Muscle of leg (tissue), 16 donors: ENCODE measurements at places on chromosomes 2 and 18. TPM values are rescaled to one million over a fixed set of nuclear protein-coding genes. Genes with fewer than 3 reads are reported as not detected.

The LYPD6B gene
- total RNA-seq: not detected

The GRB14 gene
- 2.9 TPM for total RNA-seq

The RGPD5 gene
- total RNA-seq: 23.1 TPM

GRCh38 chr2:156702541-156702940 lies 266.4 kb downstream of the GPD2 start:
- H3K4me3 ChIP-seq: no peak overlapping the region
- no peak overlapping the region for H3K27ac ChIP-seq
- H3K27me3 ChIP-seq: no peaks in the 10 kb centered on the region
- peaks cover 4% of the 10 kb centered on the region for H3K4me1 ChIP-seq
- H3K36me3 ChIP-seq: no peaks in the 10 kb centered on the region
- DNase-seq: peak; percentile 1

- H3K27ac ChIP-seq: no peak overlapping the region
- H3K27me3 ChIP-seq: peaks cover 10% of the 10 kb centered on the region
- DNase-seq: no peak
- H3K4me3 ChIP-seq: no peak overlapping the region
- peaks cover 24% of the 10 kb centered on the region for H3K4me1 ChIP-seq
These were observed 284.1 kb downstream of the MYCN start for GRCh38 chr2:16224298-16225045.

- no peaks in the 10 kb centered on the region for H3K36me3 ChIP-seq
- no peak overlapping the region for H3K27ac ChIP-seq
- no peak for DNase-seq
- no peak overlapping the region for H3K4me3 ChIP-seq
These were observed 12.7 kb downstream of the GCKR start for GRCh38 chr2:27509326-27509725.

DNA sequence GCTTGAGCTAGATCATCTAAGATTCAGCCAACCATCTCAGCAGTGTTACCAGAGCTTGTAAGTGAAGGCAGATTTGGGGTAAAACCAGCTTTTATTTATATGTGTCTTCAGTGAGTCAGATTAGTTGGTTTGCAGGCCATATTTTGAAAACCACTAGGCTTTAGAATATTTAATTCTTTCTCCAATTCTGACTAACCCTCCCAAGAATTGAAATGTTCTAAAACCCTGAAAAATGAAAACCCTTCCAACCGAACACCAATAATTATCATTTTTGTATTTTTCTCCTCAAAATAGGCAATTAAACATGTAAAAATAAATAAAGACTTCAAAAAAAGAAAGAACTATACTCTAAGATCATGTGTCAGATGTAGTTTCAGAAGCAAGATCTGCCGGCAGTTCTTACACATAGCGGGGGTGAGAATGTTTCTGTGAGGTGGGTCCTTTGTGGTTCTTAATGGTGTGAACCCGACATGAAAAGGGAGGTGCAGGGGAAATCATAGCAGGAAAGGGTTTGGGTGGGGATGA lies 14.2 kb downstream of the PLEK start:
- H3K4me3 ChIP-seq: no peak overlapping the region
- no peak overlapping the region for H3K27ac ChIP-seq
- H3K36me3 ChIP-seq: no peaks in the 10 kb centered on the region
